ENCODE measurements at places on chromosomes 13 and 19.

DNA sequence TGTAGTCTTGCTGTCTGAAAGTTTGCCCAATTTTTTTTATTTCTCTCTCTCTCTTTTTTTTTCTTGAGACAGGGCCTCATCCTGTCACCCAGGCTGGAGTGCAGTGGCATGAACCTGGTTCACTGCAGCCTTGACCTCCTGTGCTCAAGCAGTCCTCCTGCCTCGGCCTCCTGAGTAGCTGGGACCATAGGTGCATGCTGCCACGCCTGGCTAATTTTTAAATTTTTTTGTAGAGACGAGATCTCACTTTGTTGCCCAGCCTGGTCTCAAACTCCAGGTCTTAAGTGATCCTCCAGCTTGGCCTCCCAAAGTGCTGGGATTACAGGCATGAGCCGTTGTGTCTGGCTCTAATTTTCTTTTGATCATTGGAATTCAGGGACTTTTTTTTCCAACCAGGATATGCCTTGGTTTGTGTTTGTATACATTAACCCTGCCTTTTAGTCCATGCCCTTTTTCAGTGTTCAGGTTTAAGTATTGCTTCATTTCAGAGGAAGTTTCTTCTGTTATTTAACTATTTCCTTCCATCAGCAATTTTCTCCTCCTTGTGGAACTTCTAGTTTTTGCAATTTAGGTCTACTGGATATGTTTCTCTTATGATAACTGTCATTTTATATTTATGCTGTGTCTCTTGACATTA, 201.4 kb downstream of the PCCA start:
- no peak for DNase-seq

- DNase-seq: no peak
Observed at GRCh38 chr19:45676851-45677263, 8.8 kb downstream of the GIPR start.

DNA sequence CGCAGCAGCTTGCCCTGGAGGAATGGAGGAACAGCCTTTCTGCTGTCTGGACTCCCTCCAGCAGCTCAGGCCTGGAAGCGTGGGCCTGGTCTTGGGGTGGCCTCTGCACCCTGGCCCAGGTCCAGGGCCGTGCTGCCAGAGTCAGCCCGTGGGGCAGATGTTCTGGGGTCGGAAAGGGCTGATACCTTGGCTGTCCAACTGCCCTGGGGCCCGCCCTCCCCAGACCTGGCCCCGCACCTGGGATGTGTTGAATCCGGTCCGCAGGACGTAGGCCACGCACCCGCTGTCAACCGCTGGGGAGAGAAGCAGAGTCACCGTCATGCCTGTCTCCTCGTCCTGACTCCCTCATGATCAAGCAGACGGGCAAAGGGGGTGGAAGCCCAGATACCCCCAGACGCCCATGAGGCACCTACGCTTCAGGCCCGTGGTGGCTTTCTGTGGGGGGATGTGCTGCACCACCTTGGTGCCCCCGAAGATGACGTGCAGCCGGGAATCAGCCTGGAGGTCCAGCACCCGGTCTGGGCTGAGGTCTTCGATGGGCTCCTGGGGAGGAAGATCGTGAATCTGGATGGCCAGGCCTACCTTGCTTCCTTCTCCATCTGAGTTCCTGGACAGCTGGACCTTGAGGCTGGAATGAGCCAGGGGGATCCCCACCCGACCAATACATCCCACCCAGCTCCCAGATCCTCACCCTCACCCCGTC, 7.7 kb downstream of the ATP13A1 start:
- DNase-seq: peak; percentile 28

- no peak for DNase-seq
Observed at GRCh38 chr19:29329460-29330134, 116.6 kb upstream of the UQCRFS1 start.

- DNase-seq: no peak
Observed at GRCh38 chr19:55087542-55087901, 11.9 kb downstream of the EPS8L1 start.

DNA sequence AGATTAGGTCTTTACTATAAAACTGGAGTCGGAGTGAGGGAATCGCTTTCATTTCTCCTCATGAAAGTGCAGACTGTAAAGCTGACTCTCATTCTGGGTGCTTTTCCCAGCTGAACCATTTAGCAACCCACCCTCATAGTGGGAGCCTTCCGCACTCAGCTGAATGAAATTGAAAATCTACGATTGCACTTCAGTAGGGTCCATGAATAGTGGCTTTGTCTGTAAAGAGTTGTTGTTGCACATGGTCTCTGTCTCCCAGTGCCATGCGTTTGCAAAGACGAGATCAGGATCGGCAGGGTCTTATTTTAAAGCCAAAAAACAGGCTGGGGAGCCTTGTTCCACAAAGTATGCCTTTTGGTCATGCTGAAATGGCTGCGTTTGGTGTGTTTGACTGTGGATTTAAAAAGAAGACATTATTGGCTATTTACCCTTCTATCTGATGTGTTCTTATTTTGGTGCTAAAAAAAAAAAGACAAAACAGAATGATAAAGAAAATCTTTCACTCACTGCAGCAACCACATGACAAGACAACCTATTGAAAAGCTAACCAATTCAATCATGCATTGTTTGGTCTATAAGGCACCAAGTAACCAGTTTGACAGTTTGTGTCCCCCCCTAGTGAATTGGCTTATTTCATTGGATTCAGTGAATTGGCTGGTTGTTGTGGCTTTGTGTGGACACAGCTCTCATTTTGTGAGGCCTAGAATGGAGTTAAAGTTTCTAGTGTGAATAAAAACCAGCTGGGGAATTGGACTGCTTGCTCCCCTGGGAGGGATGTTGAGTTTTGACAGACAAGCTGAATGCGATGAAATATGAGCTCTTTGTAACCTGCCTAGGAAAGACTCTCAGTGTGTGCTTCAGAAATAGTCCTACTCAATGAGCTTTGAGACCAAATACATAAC, 65.6 kb downstream of the ARHGAP35 start:
- no peak for DNase-seq

GRCh38 chr13:56198350-56198749, 942.4 kb upstream of the PRR20A start:
- DNase-seq: no peak

- DNase-seq: peak; percentile 28
Observed at GRCh38 chr13:105848494-105848893, 687.0 kb downstream of the EFNB2 start.

GRCh38 chr13:99962242-99962641, 9.3 kb downstream of the ZIC5 start:
- no peak for DNase-seq

DNA sequence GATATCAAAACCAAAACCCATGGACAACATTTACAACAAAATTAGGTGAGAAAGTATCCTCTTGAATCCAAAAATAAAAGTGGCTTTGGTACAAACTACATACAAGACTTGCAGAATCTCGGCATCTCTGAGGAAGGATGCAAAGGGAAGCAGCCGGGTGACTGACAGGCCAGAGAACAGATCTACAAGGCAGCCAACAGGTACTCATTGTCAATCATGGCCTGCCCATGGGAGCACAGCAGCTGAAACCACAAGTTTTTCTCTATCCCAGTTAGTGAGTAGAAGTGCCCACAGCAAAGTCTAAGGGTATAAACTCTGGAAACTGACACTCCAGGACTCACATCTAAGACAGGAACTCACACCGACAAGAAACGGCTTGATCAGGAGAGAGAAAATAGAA, 74.5 kb downstream of the TBC1D4 start:
- no peak for DNase-seq

- no peak for DNase-seq
Observed at GRCh38 chr19:7450243-7451223, 38.3 kb downstream of the PEX11G start.
